Aorta (tissue), 5 donors: ENCODE measurements at places on chromosomes 16 and 17.

- DNase-seq = no peak
Measured at GRCh38 chr16:29023279-29024277, 38.7 kb downstream of the LAT start.

DNA sequence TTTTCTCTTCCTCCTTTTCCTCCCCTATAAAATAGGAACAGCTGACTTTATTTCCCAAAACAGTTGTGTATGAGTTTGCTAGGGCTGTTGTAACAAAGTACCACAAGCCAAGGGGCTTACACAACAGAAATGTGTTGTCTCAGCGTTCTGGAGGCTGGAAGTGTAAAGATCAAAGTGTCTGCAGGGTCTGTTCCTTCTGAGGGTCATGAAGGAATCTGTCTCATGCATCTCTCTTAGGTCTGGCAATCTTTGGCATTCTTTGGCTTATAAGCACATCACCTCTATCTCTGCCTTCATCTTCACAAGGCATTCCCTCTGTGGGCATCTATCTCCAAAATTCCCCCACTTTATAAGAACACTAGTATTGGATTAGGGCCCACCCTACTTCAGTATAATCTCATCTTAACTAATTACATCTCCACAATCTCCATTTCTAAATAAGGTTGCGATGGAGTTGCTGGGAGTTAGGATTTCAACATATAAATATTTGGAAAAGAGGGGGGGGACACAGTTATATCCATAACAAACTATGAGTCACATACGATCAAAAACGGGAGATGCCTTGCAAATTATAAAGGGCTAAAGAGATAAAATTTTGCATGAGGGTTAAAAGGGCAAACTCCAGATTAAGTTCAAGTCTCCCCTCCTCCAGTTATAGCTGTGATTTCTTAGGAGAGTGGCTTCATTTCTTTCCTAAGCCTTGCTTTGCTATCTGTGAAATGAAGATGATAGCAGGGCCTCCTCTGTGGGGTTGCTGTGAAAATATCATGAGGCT, 109.7 kb downstream of the VAT1L start:
- no peak for DNase-seq

- no peak for DNase-seq
Measured at GRCh38 chr17:75825748-75826370, 18.3 kb downstream of the UNC13D start.

DNA sequence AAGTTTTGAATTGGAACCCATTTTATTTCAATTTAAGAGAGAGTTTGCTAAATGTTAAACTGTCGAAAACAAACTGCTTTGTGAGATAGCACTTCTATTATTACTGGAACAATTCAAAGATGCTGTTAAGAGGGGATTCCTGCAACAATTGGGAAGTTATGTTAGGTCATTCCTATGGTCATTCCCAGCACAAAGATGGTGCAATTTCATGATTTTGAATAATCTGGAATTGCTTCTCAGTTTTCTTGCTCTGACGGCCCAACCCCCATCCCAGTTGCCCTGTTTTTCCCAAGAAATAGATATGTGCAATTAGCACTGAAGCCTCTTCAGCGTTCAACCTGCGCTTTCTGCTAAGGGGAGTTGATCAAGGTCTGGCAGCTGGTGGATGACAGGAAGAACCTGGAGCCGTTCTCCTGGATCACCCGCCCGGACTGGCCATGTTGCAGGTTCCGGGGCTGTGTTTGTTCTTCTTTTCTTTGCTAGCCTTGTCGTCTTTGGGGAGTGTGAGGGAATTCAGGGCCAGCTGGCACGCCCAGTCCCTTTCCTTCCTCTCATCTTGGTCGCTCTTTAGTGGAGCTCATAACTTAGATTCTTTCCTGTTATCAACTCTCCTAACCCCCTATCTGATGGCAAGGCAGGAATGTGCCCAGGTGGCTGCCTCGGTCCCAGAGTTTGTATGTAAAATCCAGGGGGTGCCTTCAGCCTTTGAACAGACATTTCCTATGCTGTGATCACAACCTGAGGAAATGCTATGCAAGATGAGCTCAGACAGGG, 29.0 kb upstream of the IRF8 start:
- DNase-seq = no peak

DNA sequence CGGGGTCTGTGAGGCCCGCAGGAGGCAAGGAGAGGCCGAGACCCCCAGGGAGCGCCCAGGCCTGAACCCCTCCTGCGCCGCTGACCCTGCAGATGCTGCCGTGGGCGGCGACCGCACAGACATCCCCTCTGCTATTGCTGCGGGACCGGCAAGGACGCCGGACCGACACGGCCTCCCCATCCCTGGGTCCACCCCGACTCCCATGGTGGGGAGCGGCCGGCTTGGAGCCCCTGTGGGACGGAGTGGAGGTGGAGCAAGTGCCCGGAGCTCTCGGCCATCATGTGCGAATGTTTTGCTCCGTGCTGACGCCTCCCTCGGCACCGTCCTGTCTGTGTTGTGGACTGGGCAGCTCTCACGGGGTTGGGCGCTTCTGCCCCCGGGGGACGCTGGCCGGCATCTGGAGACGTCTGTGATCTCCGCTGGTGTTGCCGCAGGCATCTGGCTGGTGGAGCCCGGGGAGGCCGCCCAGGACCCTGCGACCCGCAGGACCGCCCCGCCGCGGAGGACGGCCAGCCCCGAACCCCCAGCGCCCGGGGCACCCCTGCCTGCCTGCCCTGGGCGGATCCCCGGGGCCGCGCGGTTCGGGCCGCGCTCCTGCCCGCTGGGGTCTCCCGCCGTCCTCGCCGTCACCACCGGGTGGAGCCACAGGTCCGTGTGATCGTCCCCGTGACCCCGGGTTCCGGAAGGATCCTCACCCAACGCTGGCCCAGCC, 12.8 kb upstream of the GNG13 start:
- DNase-seq = no peak

GRCh38 chr16:69725480-69726312, 664 bp downstream of the NQO1 start:
- no peak for DNase-seq
